ENCODE measurements at places on chromosomes 7 and 10.
A peak's percentile ranks its signal among the peaks of the same experiment; 100 is the strongest.

DNA sequence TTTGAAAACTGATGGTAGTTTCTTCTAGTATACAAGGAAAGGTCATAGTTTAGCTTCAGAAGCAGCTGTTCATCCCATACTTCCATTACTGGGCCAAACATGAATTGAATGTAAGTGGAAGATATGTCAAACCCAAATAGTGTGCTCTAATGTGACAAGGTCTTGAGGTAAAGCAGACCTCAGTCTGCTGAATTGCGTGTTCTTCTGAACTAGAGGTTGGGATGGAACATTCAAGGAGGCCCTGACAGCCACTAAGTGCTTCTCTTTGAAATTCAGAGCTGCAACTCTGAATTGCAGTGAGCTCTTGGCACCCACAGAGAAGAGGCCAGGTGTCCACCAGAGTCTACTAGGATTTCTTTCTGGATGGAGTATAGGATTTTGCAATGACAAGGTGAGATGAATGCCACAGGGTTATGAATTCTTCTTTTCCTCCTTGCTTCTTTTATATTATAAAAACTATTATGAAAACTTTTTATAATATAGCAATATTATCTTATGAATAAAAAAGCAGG lies 98.5 kb downstream of the IDE start:
- DNase-seq: no peak

GRCh38 chr7:155682484-155682883 lies 38.0 kb downstream of the RBM33 start:
- DNase-seq: no peak

- DNase-seq: no peak
Observed at GRCh38 chr10:94251568-94251967, 111.2 kb downstream of the NOC3L start.

GRCh38 chr7:157682064-157682945 lies 345.5 kb downstream of the DNAJB6 start:
- DNase-seq: no peak

- no peak for DNase-seq
Observed at GRCh38 chr7:47893721-47894365, 54.4 kb downstream of the PKD1L1 start.

- no peak for DNase-seq
Observed at GRCh38 chr7:71766016-71766415, 634.1 kb downstream of the GALNT17 start.

- no peak for DNase-seq
Observed at GRCh38 chr7:30524545-30524944, 19.9 kb upstream of the GGCT start.

DNA sequence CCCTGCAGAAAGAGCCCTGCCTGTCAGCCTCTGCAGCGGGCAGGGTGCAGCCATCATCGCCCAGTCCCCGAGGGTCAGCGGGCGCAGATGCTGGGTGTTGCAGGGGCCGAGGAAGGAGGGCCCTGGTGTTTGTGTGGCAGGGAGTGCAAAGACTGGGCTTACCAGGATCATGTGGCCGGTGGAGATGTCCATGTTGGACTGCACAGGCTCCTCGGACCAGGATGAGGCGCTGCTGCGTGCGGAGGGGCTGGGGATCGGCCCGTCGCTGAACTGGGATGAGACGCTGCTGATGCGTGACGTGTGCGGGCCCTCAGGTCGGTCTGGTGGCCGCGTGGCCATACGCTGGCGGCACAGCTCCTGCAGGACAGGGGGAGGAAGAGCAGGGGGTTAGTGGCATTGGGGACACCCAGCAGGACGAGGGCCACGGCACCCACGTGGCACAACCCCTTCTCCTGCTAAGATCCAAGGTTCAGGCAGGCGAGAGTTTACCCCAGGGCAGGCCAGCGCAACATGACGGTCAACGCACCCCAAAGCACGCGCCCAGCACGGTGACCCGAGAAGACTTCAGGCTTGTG lies 319.5 kb downstream of the DNAJB6 start:
- no peak for DNase-seq

DNA sequence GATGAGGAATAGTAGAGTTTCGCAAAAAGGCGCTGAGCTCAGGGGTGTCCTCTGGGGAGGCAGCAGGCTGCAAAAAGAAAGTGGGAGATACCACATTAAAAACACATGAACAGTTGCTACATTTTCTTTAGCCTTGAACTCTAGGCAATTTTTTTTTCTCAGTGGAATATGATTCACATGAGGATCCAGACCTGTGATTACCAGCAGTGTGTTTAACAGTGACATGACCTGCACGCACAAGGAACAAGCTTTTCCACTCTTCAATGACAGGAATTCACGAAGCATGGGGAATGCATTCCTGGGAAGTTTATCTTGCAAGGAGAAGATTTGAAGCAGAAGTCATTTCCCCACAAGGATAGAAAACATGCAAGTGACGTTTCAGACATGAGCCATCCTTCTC lies 161.6 kb downstream of the ITGA8 start:
- DNase-seq: no peak

GRCh38 chr10:123561141-123561440 lies 105.1 kb upstream of the GPR26 start:
- no peak for DNase-seq

DNA sequence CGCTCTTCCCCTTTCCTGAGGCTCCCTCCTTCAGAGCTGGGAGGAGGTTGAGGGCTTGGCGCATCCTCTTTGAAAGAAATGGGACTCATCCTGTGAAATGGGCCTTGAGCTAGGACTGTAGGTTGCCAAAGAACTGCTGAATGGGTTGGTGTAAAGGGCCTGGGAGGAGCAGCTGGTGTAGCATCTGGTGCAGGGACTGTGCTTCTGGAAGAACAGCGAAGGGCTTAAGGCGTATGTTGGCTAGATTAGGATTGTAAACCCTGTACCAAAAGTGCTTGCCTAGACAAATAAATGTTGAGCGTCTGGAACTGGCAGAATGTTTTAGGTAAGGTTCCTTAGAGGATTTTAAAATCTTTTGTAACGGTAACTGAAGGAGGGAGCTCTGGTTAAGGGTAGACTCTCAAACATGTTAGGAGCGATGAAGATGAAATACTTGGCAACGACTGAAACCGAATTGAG lies 563 bp downstream of the STAM start:
- no peak for DNase-seq

GRCh38 chr10:116720668-116721546 lies 21.5 kb downstream of the HSPA12A start:
- DNase-seq: no peak

- no peak for DNase-seq
Observed at GRCh38 chr10:89382757-89383156, 4.9 kb downstream of the IFIT1B start.

GRCh38 chr10:117609796-117610170 lies 67.2 kb downstream of the EMX2 start:
- DNase-seq: no peak

- no peak for DNase-seq
Observed at GRCh38 chr10:15393139-15393825, 22.2 kb upstream of the FAM171A1 start.

DNA sequence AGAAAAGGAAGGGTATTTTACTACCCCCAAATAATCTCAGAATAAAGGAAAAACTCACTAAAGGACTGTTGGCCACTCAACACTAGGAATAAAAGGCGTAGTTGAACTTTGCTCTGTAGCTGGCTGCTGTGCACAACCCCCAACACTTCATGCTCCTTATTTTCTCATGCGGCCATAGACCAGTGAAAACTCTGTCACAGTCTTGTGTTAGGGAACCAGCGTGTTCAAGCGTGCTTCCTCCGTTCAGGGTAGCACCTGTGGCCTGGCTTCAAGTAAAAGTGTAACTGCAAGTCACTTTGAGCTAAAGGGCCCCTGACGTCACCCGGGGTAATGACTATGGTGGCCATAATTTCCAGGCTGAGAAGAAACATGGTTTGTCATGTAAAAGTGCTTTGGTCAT lies 27.0 kb downstream of the BLNK start:
- DNase-seq: no peak

DNA sequence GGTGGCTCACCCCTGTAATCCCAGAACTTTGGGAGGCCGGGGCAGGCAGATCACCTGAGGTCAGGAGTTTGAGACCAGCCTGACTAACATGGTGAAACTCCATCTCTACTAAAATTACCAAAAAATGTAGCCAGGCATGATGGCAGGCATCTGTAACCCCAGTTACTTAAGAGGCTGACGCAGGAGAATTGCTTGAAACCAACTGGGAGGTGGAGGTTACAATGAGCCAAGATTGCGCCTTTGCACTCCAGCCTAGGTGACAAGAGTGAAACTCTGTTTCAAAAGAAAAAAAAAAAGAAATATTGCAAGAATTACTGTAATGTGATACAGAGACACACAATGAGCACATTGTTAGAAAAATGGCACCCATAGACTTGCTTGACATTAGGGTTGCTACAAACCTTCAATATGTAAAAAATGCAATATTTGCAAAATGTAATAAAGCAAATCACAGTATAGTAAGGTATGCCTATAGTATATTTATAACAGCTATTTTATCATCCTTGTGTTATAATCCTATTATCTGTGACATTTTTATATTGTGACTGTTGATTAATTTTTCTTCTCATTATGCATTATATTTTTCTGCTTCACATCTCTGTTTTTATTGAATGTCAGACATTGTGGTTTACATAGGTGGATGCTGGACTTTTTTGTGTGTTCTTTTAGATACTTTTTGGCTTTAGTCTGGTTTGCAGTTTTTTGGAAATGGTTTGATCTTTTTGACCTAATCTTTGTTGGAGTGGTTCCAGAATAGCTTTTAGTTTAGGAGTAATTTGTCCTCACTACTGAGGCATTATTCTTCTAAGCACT lies 55.4 kb upstream of the HELLS start:
- no peak for DNase-seq

- DNase-seq: no peak
Observed at GRCh38 chr10:101485681-101486554, 102.1 kb downstream of the POLL start.

DNA sequence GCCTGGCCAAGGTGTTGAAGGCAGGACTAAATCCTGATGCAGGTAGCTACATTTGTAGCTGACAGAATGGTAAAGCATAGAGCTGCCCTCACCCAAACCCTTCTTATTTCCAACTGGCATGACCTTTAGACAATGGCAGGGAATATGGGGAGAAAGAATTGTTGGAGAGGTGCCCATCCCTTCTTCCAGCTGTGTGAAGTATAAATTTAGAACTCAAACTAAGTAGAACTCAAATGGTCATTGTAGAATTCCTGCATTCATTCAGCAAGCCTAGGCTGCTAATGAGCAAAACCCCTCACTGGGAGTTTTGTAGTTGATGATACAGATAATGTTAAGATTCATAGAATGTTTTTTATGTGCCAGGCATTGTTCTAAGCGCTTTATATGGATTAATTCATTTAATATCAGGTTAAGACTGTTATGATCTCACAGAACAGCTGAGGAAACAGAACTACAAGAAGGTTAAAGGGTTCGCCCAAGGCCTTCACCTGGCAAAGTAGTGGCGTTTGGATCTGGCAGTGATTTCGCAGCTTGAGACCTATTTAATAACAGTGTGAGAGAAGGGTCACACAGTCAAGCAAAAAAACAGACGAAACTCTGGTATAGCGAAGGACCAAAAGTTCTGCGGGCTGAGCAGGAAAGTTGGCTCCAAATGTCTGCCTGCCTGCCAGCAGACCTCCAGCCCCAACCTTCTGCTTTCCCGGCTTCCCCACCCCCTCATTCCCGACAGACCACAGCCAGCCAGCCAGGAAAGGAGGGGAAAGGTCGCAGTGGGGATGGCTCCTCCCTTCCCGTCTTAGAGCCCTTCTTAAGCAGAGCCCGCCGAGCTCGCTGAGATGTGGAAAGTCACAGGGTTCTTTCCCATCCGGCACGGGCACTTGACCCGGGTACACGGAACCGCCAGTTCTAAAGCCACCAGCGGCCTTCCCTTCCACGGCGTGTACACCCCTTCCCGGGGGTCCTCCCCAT lies 1.6 kb upstream of the HILPDA start:
- DNase-seq: peak; percentile 86

DNA sequence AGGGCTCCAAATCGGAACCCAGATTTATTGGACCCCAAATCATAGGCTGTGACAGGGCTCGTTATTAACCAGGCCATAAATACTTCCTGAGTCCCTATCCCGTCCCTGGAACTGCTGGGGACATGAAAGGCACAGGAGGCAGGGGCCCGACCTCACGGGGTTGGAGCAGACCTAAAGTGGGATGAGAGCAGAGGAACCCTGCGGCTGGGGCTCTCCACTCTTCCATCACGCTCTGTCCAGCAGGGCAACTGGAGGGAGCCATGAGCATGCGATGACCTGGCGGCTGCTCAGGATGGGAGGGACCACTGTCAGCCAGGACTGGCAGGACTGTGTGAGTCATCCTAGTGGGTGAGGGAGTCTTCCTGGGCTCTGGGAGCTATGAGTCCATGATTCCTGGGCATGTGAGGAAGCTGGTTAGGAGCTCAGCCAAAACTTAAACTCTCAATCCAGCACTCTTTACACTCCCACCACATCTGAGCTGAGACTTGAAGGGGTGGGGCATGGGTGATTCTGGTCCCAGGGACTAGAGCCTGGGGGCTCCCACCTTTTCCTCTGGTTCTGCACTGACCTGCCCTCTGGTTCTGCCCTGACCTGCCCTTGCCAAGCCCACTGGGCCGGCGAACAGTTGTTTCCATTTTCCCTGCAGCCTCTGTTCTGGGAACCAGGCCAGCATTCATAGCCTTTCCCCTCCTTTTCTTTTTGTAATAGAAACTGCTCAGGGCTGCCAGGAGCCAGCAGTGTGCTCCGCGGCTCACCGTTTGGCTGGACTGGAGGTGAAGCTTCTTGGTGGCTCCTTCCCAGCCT lies 47.1 kb downstream of the SYPL1 start:
- peak; percentile 80 for DNase-seq

DNA sequence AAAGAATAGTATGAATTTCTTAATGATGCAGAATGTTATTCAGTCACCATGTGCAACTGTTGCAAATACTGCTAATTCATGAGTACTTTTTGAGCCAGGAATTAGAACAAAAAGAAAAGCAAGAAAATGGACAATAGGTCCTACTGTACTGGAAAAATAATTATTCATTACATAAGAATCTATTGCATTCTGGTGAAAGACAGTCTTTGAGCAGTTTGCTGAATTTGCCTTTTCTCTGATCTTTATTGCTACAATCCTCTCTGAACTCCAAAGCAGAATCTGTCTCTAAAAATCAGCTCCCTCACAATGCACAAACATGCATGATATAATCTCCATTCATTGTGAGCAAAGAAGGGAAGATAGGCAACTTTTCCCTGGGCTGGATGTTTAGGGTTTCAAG lies 12.8 kb downstream of the IFIT2 start:
- DNase-seq: no peak

GRCh38 chr10:52313256-52313932 lies 687 bp upstream of the DKK1 start:
- no peak for DNase-seq

DNA sequence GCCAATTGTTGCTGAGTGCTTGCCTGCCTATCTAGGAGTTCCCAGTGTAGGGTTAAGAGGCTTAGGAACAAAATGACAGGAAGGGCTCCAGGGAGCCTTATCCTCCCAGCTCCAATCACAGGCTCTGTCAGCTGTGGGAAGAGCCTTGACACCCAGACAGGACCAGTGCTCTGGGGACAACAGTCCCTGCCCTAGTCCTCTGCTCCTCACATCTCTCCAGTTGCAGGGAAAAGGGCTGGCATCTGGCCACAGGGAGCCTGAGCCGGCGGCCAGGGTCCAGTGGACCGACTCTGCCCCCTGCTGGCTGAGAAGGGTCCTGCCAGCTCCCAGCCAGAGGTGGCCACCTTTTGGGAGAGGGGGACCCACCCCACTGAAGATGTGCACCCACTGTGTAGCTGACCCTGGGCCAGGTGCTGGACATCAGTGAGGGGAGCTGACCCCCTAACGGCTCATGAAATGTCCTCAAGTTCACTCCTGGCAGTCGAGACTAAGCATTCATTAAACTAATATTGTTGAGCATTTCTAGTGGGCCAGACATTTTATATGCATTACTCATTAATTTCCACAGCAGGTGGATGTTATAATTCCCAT lies 17.6 kb downstream of the DNAJB12 start:
- DNase-seq: peak; percentile 90

GRCh38 chr10:49076741-49077521 lies 38.4 kb downstream of the VSTM4 start:
- no peak for DNase-seq

Measured in heart right ventricle (tissue), 16 donors.